ENCODE measurements at places on chromosomes 12 and 14.

GRCh38 chr12:2171672-2172426 is 119.1 kb downstream of the CACNA1C start:
- DNase-seq: no peak

GRCh38 chr12:50520416-50521207 is 15.8 kb downstream of the DIP2B start:
- DNase-seq: no peak

GRCh38 chr12:96034621-96035282 is 635 bp downstream of the LTA4H start:
- DNase-seq: no peak

GRCh38 chr14:64966976-64967375 is 5.2 kb downstream of the RAB15 start:
- no peak for DNase-seq

DNA sequence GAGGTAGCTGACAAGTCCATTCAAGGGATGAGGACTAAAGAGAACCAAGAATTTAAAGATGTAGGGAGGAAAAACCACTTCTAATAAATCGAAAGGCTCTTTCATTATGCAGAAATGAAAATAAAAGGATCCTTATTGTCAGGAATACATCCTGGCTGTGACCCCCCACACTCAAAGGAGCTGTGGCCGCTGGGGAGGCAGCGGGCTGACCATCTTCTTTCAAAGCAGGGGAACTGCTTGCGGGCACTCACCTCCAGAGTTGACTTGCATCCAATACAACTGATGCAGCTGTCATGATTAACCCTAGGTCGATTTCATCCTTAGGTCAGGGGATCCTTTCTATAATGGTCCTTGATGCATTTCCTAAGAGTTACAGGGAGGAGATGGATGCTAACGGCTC is 35.3 kb downstream of the TRAFD1 start:
- no peak for DNase-seq

- no peak for DNase-seq
Measured at GRCh38 chr12:74514098-74514872, 23.4 kb upstream of the ATXN7L3B start.

- DNase-seq: no peak
Measured at GRCh38 chr12:81231574-81232368, 153.9 kb downstream of the ACSS3 start.

DNA sequence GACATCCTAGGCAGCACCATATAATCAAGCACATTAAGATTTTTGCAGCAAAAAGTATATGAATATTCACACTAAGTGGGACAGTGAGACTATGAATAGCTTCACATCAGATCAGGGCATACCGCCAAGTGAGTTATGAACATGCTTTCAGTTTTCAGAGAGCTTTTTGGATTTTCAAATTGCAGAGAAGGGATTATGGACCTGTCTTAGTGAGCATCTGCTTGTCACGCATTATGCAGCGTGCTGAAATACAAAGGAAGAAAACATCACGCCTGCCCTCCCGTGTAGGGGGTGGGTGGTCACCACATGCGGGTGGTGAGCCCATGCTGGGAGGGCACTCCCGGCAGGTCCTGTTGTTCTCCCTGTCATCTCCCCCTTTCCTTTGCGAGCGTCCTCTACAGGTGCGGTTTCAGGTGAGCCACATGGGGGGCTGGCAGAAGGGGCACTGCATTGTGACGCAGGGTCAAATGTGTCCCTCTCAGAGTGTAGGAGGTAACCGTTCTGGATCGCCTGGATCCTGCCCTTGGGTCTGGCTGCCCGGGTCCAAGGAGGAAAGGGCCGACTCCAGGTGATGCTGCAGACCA is 42.6 kb downstream of the TRAF3 start:
- no peak for DNase-seq

Measured in effector memory CD8-positive, alpha-beta T cell (primary cell).